ENCODE measurements at places on chromosomes 5 and 9.

- no peak for DNase-seq
Measured at GRCh38 chr9:134995792-134996120, 78.0 kb upstream of the FCN1 start.

- peak; percentile 84 for DNase-seq
Measured at GRCh38 chr5:79074641-79075040, 5.1 kb downstream of the BHMT2 start.

- no peak for DNase-seq
Measured at GRCh38 chr5:126878085-126878484, 101.1 kb downstream of the LMNB1 start.

DNA sequence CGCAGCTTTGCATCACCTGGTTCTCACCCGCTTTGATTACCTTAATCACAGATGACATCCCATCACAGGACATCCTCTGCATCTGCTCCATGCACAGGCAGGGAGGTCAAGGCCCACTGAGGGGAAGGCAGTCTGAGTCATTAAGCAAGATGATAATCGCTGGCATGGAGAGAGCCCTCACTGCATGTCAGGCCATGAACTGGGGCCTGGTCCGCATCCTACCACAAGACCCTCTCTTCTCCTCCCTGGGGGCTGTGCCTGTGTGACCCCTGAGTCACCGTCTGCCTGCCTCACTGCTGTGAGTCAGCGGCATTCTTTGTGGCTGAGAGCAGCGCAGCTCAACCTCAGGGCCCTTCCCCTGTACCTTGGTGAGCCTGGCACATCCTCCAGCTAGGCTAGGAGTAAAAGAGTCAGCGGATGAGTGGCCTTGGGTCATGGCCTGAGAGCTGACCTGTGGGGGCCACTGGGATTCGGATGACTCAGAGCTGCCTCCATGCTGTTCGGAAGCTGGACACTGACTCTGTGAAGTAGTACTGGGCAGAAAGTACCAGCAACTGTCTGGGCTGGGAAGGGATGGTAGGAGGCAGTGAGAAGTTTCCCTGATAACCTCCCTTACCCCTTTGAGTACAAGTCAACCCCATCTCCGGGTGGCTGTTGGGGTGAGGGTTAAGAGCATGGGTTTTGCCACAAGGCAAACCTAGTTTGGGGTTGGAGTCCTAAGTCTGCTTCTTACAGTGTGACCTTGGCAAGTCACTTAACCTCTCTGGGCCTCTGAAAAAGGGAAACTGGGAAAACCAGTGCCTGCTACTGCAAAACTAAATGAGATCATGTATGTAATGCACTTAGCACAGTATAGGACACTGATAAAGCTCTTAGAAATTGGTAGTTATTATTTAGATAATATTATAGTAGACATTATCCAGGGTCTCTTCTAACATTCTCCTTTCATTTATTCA, 14.6 kb upstream of the ARSI start:
- DNase-seq = peak; percentile 95

DNA sequence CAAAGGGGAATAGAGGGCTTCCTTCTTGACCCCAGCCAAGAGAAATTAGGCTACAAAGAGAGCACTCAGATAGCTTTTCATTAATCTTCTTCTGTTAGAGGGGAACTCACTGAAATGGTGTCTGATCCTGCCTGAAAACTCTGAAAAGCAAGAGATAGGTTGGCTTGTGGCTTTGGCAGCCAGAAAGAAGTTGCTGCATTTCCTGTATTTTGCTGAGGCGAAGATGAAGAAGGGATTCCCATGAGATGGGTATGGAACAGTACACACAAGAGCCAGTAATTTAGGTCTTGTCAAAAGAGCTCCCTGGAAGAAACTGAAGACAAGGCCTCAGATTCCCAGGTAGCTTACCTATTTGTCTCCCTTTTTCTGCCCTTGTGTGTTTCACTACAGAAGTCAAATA, 120.9 kb upstream of the TARS1 start:
- peak; percentile 39 for DNase-seq

GRCh38 chr5:36360307-36360706, 58.6 kb upstream of the RANBP3L start:
- no peak for DNase-seq

- DNase-seq = peak; percentile 57
Measured at GRCh38 chr5:136006164-136006563, 22.6 kb upstream of the TGFBI start.

DNA sequence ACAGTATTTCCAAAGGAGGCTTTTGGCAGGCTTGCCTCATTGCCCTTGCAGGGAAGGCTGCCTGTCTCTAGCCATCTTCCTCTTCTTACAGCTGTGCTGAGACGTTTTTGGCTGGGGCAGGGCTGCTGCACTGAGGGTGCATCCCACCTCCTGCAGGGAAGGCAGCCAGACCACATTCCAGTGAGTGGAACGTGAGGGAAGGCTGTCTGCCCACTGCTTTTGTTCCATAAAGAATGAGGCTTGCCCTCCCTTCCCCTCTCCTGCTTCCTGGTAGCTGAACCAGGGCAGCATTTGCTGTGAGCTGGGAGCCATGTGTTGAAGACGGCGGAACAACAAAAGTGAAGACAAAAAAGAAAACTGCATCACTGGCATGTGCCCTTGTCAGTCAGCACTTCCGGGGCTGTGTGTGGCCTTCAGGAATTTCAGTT, 16.8 kb downstream of the MGAT1 start:
- peak; percentile 69 for DNase-seq

DNA sequence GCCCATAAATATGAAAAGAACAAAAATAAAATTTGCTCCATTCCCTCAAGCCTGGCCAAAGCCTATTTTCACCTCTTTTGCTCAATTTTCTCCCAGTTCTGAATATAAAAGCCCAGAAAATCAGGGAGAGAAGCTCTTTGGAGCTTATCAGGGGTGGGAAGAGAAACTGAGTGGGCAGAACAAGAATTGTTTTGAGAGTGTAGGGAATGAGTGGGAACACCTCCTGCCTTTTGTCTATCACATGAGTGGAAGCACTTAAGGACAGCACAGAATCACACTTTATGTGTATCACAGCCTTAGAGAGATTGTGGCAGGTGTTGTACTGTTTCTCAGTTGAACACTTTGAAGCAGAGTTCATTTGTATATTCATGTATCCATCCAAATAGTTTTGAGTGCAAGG, 139.2 kb upstream of the HMHB1 start:
- DNase-seq = no peak

DNA sequence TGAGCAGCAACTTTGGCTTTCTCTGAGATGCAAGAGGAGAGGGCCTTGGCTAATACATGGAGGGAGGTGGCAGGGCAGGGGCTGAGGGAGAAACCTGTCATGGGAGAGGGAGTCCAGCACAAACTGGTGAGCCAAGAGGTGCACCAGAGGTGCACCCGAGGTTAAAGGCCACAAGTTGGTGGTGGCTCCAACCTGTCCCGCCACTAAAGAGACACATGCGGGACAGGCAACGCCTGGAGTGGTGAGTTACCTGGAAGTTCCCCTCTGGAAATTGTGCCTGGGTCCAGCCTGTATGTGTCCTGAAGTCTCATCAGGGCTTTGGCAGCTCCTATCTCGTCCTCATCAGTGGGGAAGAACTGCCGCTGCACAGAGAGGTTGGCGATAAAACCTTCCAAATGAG, 14.0 kb downstream of the P4HA2 start:
- no peak for DNase-seq

DNA sequence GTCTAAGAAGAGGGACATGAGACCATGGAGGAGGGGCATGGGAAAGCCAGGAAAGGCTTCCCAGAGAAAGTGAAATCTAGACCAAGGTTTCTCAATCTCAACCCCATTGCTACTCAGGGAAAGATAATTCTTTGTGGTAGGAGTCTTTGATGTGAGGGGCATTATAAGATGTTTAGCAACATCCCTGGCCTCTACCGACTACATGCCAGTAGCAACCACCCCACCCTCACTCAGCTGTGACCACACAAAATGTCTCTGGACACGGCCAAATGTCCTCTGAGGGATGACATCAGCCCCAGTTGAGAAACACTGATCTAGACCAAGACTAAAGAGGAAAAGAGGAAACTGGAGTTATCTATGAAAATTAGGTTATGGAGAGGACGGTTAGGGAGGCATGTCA, 298.5 kb upstream of the KIF2A start:
- DNase-seq = no peak

GRCh38 chr5:114055318-114056184, 306.3 kb upstream of the KCNN2 start:
- DNase-seq = peak; percentile 62

DNA sequence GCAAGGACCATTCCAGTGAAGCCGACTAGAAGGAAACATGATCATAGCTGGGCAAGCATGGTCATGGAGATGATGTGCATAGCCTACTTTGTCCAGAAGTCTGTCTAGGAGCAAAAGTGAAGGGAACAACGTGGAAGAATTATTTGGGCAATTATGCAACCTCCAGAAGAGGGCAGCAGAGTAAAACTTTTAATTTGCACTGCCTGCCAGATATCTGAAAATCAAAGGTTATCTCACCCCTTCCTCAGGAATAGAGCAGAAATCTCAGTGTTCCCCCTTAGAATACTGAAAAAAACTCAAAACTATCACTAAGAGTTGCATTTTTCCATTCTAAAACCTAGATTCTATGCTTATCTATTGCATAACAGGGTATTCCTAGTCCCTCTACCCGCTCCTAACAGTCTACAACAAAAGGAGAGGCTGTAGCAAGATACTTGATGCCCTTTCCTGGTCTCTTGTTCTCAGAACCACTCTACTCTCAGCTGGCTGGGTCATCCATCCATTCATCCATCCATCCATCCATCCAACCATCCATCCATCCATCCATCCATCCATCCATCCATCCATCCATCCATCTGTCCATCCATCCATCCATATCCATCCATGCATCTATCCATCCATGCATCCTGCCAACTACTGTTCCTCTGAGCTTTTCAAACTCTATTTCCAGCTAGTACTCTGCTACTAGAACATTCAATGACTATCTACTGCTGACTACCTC, 8.4 kb upstream of the SETD9 start:
- DNase-seq = peak; percentile 55

GRCh38 chr5:136001466-136001981, 27.3 kb upstream of the TGFBI start:
- DNase-seq = peak; percentile 86

- DNase-seq = no peak
Measured at GRCh38 chr5:170251462-170251861, 18.7 kb downstream of the C5orf58 start.

DNA sequence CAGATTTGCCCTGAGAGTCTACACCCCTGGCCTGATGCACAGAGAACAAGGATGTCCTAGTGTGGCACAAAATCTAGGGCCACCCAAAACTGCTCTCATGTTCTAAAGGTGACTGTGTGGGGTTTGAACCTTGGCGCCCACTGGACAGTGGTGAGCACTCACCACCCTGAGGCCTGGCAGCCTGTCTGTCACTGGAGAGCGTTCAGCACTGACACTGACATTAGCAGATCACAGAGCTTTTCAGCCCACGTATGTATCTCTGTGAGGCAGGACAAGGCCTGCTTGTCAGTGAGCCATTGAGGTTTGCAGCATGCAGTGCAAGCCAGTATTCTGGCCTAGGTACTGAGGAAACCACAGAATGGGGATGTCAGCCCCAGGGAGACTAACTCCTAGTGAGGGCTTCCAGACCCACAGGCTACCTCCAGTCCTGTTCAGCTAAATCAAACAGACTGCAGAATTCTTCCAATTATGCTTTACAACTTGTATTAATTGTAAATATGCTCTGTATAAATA, 38.9 kb upstream of the SLC2A8 start:
- no peak for DNase-seq

DNA sequence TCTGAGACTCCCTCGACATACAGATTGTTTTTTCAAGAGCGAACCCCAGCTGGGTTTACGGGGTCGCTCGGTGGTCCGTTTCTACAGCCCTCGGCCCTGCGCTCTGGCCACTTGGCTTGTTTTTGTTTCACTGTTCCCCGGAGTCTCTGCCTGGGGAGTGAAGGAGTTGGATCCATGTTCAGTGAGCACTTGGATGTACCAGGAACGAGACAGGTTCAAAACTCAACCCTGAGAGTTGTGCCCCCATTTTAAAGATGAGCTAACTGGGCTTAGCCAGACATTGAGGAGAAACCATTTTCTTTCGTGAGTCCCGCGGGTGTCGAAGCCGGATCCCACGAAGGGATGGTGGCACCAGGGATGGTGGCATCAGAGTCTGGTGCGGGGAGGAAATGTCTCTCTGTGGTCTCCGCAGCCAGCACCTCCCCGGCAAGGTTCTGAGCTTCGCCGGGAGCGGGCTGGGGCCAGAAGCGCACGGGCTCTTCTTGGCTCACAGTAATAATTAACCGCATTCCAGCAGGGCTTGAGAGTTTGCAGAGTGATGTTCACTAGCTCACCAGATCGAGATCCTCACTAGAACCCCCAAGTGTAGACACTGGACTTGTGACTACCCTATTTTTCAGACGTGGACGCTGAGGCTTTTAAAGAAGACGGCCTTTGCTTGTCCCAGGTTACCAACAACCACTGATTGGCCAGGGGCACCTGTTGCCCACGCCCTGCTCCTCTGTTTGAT, 1.0 kb downstream of the MSX2 start:
- DNase-seq = no peak

DNA sequence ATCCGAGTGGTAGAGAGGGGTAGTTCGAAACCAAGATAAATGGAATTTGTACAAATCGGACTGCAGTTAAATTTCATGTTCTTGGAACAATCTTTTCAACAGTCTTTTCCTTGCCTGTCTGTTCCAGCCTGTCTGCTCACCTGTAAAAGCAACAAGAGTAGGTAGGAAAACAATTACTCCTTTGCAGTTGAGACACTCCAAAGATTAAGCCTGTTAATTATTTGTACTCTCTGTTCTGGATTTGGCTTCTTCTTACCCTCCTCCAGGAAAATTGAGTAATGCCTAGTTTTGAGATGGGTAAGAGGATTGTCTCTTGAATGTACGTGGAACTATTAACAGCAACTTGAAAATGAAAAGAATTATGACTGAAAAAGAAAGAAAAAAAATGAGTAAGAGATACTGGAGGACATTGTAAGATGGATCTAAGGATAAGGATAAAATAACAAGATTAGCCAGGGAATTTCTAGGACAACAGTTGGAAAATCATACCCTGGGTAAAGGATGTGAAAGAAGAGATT, 24.3 kb downstream of the SPAAR start:
- no peak for DNase-seq

GRCh38 chr9:20070336-20070735, 281.5 kb upstream of the SLC24A2 start:
- DNase-seq = peak; percentile 59

DNA sequence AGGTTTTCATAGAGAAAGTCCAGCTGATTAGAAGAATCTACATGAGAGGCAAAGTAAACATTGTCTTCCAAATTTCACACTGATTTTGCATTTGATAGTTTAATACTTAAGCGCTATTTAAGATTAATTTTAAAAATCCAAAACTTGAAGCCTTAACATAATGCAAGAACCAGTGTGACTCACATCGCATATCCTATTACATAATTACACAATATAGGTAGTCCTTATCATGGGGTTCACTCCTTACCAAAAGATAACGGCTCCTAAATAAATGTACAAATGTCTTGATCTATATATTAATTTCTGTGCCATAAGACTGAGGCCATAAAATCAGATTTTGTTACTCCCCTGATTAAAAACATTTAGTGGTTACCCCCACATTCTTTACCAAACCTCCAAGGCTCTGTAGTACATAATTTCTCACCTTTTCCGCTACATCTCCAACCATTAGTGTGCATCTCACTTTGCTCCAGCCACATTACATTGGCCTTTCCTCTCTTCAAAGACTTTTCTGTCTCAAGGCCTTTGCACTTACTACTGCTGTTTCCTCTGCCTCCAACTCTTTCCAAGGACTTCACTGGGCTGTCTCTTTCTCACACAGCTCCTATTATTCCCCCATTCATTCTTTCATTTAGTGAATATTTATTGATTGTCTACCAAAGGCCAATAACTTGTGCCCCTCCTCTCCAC, 1.0 kb downstream of the RIOK2 start:
- peak; percentile 38 for DNase-seq

- DNase-seq = no peak
Measured at GRCh38 chr9:131252120-131252519, 24.2 kb downstream of the FAM78A start.

GRCh38 chr5:115968770-115969169, 6.5 kb downstream of the LVRN start:
- DNase-seq = no peak

Measured in choroid plexus epithelial cell (primary cell).